Calu3 (cell line): ENCODE measurements at places on chromosomes 4 and X.

GRCh38 chrX:69503782-69504625 is at the start of gene NALF2:
Gene NALF2 (plus strand): TSS chrX:69504326. CDS start chrX:69505283, 957 bp downstream.
- DNase-seq, result peak; percentile 71

DNA sequence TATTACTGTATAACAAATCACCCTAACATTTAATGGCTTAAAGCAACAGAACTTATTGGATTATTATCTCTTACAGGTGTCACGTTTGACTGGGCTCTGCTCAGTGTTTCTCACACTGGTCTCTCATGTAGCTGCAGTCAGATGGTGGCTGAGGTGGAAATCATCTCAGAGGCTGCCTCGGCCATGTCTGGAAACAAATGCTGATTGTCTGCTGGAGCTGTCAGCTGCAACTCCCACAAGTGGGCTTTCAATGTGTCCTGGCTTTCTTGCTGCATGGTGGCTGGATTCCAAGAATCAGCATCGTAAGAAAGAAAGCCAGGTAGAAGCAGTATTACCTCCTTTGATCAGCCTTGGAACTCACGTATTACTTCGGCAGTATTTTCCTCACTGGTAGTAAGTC is 277.6 kb downstream of the SPANXN1 start:
- no peak for DNase-seq

DNA sequence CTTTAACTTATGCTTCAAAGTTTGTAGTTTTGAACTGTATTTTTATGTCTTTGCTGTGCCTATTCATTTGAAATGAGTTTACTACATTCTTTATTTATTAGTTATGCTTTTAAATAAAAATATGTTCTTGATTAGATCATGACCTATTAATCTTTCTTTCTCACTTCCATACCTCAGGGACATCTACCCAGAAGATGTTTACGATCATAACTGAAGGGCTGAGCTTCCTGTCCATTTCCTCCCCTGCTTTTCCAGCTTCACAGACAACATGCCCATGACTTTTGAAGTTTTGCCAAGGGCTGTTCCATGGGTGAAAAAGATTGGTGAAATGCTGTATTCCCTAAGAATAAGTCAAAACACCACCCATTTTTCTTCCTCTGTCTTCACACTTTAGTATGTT is 99.7 kb upstream of the DDIT4L start:
- no peak for DNase-seq

- DNase-seq, result no peak
Observed at GRCh38 chr4:166169111-166169510, 296.1 kb downstream of the TLL1 start.
